ENCODE measurements at places on chromosomes 4 and X.

DNA sequence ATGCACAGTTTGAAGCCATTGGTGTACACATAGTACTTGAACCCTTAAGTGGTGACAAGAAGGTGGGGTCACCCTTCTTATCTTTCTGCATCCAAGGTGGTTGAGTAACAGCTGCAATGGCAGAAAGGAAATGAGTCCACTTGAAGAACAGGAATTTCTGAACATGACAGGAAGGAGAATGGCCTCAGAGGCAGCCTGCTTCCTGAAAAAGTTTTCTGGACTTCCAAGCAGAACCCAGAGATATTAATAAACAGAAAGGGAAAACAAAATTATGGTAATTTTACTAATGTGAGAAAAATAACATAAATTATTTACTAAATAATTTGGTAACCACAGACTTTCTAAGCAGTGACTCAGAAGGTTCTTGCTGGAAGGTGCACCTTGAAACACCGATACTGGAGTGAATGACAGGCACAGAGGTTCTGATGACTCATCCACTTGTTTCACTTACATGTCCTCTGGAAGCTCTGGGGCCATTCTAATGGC is 119.9 kb upstream of the HS3ST1 start:
- no peak for DNase-seq

- no peak for DNase-seq
Measured at GRCh38 chrX:152642931-152643564, 5.4 kb downstream of the GABRQ start.

DNA sequence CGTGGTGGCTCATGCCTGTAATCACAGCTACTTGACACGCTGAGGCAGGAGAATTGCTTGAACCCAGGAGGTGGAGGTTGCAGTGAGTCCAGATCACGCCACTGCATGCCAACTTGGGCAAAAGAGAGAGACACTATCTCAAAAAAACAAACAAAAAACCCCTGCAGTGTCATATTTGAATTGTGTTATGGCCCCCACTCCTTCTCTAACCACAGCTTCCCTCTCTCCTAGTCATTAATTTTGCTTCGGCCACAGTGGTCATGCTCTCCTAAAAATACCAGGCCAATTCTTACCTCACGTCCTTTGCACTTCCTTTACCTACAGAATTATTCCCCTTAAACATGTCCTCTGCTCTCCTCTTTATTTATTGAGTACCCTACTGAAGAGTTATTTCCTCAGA is 206.1 kb downstream of the PPP3CA start:
- no peak for DNase-seq

DNA sequence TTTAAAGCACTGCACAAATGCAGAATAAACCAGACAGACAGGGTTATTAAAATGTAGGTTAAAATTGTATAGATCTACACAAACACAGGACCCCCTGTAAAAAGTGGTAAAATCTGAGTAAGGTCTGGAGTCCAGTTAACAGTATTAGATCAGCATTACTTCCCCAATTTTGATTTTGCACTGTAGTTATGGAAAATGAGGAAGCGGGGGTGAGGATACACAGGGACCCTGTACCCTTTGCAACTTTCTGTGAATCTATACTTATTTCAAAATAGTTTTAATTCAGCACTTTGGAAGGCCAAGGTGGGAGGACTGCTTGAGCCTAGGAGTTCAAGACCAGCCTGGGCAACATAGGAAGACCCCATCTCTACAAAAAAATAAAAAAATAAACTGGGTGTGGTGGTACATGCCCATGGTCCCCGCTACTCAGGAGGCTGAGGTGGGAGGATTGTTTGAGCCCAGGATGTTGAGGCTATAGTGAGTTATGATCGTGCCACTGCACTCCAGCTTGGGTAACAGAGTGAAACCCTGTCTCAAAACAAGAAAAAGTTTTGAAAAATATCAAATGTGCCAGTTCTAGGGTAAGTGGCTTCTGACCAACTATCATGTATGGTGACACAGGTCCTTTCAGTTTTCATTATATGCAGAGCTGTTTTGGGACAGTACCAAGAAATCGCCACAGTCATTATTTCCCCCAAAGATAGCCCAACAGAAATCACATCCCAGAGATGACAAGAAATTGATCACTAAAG is 17.7 kb downstream of the SEL1L3 start:
- no peak for DNase-seq

GRCh38 chr4:11768251-11768972 is 339.7 kb upstream of the HS3ST1 start:
- DNase-seq, result no peak

DNA sequence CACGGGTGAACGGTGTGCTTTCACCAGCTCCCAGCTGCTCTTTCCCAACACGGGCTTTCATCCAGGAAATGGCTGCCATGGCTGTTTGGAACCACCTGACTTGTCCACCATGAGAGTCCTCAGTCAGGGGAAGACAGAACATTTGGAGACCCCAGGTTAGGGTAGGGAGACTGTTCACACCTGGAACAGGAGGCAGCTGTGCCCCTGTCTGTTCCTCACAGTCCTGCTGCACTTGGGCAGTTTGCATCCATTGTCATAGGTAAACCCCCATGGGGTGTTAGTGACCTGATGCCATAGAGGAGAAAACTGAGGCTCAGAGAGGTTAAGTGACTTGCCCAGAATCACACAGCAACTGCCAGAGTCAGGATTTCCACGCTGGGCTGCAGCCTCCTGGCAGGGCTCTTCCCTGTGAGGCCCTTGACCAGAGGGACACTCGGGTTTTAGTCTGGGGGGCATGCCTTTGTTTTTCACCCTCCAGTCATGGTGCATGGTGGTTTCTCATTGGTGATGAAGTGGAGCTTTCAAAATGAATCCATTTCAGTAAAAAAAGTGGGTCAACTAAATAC is 54.5 kb downstream of the TRMT44 start:
- DNase-seq, result no peak

DNA sequence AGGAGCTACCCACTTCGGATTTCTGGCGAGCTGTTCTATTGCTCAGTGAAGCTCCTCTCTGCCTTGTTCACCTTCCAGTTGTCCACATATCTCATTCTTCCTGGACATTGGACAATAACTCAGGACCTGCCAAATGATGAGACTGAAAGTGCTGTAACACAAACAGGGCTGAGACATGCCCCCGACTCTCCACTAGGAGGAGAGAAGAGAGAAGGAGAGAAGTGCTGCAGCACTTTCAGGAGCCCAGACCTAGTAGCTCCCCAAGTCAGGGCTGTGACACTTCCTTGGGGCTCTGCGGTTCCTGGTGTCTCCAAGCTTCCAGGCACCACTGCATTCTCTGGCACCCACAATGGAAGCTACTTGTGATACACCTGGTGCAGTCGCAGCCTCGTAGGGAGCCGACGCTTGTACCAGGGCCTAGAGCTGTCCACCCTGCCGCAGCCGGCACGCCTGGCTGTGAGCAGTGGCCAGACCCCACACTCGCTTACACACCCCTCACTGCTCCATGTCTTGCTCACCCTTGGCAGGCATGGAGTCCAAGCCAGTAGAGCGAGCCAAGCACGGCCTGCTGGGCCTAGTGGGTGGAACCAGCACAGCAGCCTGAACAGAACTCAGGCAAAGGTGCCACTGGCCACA is 234.9 kb downstream of the TECRL start:
- no peak for DNase-seq

- DNase-seq, result no peak
Measured at GRCh38 chr4:129322920-129323319, 227.0 kb downstream of the C4orf33 start.

GRCh38 chrX:21929209-21929608 is 11.3 kb upstream of the SMS start:
- no peak for DNase-seq

DNA sequence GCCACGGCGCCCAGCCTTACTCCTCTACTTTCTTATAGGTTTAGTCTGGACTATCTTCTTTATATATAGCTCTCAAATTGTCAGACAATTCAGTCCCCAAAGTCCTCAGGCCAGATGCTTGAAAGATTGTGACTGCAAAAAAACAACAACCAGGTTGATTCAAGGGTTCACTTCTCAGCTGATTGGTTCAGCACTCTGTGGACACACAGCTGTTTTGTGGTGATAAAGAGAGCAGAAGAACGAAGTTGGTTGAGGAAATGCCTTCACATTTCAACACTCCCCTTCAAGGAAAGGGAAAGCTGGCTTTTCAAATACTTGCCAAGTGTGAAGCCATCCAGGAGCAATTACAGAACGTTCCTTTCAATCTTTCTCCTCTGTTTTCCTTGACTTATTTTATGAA is 166.8 kb downstream of the SHROOM3 start:
- no peak for DNase-seq

DNA sequence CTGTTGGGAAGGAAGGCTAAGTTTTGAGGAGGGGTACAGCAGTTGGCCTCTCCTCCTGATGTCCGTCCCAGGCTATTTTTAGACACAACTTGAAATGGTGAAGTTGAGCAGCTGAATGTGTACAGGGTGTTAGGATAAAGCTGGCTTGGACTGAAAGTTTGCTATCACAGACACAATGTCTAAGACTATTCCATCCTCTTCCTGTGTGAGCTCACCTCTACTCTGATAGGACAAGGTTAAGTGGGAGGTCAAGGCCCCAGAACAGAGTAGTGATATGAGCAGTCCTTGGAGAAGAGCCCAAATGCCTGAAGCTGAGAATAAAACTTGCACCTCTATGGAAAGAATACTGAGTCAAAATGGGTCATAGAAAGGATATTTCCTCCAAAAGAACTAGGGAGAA is 4.1 kb downstream of the ATP1B4 start:
- DNase-seq, result no peak

- no peak for DNase-seq
Measured at GRCh38 chr4:53599632-53600031, 8.3 kb upstream of the LNX1 start.

DNA sequence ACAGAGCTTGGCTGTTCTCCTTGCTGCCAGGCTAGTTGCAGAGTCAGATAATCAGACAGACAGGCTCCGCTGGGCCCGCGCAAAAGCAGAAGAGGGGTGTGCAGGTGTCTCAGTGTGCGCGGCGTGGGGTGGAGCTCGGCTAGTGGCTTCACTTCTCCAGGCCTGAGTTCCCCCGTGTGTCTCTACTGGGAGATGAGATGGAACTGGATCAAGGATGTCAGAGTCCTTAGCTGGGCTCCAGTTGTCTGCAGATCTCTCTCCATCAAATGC is 21.1 kb downstream of the HTRA3 start:
- DNase-seq, result no peak

DNA sequence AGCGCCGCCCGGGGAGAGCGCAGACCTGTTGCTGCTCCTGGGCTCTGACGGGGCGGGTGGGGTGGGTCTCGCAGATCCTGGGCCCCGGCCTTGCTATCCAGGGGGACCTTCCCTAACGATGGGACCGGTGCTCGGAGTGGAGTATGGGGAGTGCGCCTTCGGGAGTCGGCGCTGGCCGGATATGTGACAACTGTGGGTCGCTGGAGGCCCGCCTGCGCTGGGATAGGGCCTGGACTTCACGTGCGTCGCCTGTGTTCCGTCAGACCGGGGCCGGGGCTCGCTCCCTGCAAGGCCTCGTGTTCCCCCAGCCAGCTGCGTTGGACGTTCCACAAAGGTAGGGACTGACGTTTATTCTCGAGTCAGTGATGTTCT is 1.3 kb downstream of the TBL1X start:
- no peak for DNase-seq

DNA sequence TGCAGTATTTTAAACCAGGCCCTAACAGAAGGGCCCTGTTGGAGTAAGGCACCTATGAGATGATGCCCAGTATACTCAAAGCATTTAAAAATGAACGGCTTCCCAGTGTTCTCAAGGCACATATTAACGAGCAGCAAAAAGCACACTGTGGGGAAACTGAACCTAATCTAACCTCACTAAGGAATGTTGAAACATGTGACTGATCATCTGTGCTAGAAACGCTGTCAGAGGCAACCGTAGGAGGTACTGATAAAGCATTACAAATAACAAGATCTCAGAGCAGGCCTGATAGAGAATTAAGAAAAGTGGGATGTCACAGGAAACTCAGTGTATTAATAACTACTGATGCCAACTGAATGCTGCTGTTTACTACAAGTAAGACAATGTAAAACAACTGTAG is 24.0 kb downstream of the ASB9 start:
- no peak for DNase-seq

DNA sequence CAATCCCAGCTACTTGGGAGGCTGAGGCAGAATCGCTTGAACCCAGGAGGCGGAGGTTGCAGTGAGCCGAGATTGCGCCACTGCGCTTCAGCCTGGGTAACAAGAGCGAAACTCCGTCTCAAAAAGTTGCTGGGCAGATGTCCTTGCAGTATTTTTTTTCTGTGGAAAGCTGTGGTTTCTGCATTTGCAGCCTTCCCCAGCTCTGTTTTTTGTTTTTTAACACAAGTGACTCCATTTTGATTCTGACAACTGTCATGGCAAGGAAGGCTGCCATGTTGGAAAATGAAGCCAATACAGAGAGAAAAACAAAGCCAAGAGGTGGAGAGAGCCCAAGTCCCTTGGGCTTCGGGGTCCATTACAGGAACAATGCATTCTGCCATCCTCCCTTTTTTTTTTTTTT is 11.7 kb upstream of the SLC10A3 start:
- no peak for DNase-seq

DNA sequence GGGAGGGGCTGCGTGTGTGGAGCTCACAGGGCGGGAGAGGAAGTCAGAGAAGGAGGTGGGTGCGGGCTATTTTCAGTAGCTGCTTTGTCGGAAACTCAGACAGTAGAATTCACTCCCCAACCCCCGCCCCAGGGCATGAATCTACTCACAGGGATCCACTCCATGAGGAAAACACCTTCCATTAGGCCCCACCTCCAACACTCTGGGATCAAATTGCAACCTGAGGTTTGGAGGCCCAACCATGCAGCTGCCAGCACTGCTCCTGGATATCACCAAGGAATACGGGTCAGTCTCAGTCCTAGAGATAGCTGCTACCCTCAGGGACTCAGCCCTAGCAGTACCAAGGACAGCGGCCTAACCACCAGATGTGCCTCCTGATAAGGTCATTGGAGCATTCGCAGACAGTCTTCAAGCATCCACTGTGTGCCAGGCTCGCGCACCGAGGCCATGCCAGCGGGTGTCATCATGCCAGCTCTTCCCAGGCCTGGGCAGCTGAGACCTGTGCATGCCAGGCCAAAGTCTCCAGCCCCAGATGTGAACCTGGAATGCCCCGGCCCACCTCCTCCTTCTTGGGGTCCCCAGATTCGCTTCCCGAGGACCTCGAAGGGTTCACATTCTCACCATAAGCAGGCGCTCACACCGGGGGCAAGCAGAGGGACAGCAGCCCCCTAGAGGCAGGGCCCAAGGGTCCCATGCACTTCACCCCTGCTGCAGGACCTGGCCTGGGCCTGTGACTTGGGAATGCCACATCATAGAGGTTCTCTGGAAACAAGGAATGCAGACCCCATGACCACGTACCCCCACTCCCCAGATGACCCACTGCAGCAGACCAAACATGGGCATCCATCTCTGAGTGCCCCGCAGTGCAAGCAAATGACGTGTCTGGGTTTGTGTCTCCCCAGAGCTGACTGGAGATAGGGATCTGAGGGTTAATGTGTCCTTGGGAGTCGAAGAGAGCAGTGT is 102.3 kb downstream of the ADRA2C start:
- no peak for DNase-seq

- DNase-seq, result no peak
Measured at GRCh38 chr4:106126062-106126461, 189.9 kb downstream of the TBCK start.

GRCh38 chr4:74262522-74262921 is 45.7 kb upstream of the EPGN start:
- DNase-seq, result no peak

GRCh38 chrX:133921764-133922389 is 63.5 kb downstream of the GPC3 start:
- no peak for DNase-seq
